Left ventricle myocardium inferior (tissue), 1 donor: ENCODE measurements at places on chromosomes 12 and 14.
A peak's percentile ranks its signal among the peaks of the same experiment; 100 is the strongest.

DNA sequence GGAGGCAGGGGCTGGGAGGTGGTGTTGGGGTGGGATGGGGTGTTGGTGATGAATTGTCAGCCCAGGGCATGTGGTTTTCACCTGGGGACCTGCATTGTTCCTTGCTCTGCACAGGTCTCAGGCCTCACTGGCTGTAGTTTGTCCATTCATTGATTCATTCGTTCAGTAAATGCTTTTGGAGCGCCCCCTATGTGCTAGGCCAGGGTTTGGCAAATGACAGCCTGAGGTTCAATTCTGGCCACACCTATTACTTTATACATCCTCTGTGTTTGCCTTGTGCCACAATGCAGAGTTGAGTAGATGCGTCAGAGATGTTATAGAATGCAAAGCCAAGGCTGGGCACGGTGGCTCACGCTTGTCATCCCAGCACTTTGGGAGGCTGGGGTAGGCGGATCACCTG lies 4.7 kb downstream of the ADCK1 start:
- H3K27me3 ChIP-seq: no peaks in the 10 kb centered on the region
- DNase-seq: no peak
- no peak overlapping the region for H3K27ac ChIP-seq
- peaks cover 34% of the 10 kb centered on the region for H3K4me1 ChIP-seq
- no peak overlapping the region for H3K4me3 ChIP-seq

- no peak overlapping the region for H3K27ac ChIP-seq
- no peaks in the 10 kb centered on the region for H3K36me3 ChIP-seq
- DNase-seq: no peak
- no peak overlapping the region for H3K4me3 ChIP-seq
- no peaks in the 10 kb centered on the region for H3K4me1 ChIP-seq
- H3K27me3 ChIP-seq: no peaks in the 10 kb centered on the region
Measured at GRCh38 chr12:7045913-7046312, 14.6 kb upstream of the C1S start.

DNA sequence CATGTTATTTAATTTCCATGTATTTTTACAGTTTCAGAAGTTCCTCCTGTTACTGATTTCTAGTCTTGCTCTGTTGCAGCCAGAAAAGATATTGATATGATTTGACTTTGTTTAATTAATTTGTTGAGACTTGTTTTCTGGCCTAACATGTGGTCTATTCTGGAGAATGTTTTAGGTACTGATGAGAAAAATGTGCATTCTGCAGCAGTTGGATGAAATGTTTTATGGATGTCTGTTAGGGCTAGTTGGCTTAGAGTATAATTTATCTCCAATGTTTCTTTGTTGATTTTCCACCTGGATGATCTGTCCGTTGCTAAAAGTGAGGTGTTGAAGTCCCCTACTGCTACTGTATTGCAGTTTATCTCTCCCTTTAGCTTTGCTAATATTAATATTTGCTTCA lies 54.4 kb downstream of the GPR137C start:
- peaks cover 4% of the 10 kb centered on the region for H3K36me3 ChIP-seq
- DNase-seq: no peak
- no peak overlapping the region for H3K27ac ChIP-seq
- no peaks in the 10 kb centered on the region for H3K4me1 ChIP-seq
- no peaks in the 10 kb centered on the region for H3K27me3 ChIP-seq
- H3K4me3 ChIP-seq: no peak overlapping the region

- no peaks in the 10 kb centered on the region for H3K36me3 ChIP-seq
- H3K27ac ChIP-seq: no peak overlapping the region
- peaks cover 20% of the 10 kb centered on the region for H3K4me1 ChIP-seq
- peak; percentile 4 for DNase-seq
- H3K27me3 ChIP-seq: peaks cover 82% of the 10 kb centered on the region
Measured at GRCh38 chr14:104598039-104598909, 6.3 kb downstream of the TMEM179 start.

DNA sequence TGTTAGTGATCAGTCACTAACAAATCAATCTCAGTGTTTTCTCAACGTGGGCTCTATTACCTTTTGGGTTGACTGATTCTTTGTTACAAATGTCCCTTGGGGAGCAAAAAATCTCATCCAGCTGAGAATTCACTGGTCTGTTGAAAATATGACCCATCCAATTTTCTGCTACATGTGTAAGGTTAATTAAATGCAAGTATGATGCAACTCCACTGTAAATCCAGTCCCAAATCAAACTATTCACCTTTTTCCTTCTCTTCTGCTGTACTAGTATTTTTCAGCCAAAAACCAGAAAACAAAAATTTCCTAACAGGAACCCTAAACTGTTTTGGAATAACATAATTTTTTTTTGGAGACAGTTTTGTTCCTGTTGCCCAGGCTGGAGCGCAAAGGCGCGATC lies 2.2 kb downstream of the ERH start:
- H3K27me3 ChIP-seq: no peaks in the 10 kb centered on the region
- no peak overlapping the region for H3K4me3 ChIP-seq
- peaks cover 50% of the 10 kb centered on the region for H3K36me3 ChIP-seq
- H3K27ac ChIP-seq: no peak overlapping the region
- no peak for DNase-seq
- H3K4me1 ChIP-seq: peaks cover 82% of the 10 kb centered on the region

DNA sequence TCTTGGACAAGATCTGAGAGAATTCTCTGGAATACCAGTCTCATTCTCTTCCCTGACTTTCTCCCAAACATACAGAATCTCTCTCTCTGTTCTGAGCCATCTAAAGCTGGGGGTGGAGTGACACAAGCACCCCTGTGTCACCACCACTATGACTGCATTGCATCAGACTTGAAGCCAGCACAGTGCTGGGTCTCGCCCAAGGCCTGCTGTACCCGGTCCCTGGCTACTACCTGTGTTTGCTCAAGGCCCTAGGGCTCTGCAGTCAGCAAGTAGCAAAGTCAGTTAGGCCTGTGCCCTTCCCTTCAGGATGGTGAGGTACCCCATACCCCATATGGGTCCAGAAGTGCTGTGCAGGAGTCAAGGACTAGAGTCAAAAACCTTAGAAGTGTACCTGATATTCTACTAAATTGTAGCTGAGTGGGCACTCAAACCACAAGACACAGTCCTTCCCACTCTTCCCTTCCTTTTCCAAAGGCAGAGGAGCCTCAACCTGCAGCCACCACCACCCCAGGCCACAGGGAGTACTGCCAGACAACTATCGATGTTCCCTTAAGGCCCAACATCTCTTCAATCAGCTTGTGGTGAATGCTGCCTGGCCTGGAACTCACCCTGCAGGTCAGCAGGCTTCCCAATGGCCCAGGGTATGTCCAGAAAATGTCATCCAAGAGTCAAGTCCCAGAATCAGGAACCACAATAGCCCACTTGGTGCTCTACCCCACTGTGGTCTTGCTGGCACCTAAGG lies 21.2 kb upstream of the RDH16 start:
- H3K4me1 ChIP-seq: no peaks in the 10 kb centered on the region
- H3K4me3 ChIP-seq: no peak overlapping the region
- no peak overlapping the region for H3K27ac ChIP-seq
- DNase-seq: no peak
- no peaks in the 10 kb centered on the region for H3K36me3 ChIP-seq
